ENCODE measurements at places on chromosomes 2 and 18.

DNA sequence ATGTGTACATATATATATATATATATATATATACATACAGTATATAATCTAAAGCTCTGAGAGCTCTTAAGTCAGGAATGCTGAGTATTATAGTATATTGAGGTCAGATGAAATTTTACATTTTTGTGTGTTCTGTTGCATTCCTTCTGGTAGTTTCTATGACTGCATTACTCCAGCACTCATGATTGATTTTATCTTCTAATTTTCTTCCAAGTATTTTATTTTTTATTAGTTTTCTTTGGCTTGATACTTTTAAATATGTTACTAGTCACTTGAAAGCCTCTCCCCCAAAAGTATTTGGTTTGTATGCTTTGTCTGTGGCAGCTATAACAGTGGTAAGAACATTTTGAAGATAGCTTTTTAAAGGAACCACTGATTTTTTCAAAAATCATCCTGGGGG is 25.0 kb downstream of the METTL21A start:
- DNase-seq: peak; percentile 63

- DNase-seq: no peak
These were observed 216.1 kb downstream of the ETAA1 start for GRCh38 chr2:67613227-67613626.

DNA sequence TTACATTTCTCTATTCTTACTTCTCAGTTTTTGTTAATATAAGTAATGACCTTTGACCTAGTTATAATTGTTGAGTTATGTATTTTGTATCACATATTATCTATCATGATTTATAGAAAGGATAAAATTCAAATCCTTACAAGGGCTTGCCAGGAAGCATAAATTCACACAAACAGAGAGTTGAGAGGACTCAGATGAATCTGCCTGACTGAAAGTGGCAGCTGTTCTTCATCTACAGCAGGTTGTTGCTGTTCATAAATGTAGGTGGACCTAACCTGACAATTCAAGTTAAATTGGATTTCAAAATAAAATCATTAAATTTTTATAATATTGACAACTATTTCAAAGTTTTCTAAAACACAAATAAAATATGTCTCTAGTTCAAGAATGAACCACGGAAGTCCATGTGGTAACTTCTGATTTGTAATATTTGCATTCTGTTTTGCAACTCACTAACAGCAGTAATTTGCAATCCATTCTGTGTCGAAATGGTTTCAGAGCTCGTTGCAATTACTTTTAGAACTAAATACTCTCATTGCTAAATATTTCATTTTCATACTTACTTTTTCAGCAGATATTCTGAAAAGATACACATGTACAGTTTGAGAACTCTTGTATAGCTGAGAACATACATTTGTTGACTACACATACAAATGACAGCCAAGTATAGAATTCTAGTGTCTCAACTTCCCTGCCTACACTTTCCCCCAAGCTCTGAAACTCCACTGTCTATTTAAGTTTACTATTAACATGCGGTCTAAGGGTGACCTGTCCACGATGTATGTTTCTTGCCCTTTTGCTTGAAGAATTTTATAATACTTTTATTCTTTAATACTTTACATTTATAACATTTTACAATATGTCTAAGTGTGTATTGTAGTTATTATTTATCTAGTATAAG is 25.7 kb downstream of the SCN7A start:
- DNase-seq: peak; percentile 20

DNA sequence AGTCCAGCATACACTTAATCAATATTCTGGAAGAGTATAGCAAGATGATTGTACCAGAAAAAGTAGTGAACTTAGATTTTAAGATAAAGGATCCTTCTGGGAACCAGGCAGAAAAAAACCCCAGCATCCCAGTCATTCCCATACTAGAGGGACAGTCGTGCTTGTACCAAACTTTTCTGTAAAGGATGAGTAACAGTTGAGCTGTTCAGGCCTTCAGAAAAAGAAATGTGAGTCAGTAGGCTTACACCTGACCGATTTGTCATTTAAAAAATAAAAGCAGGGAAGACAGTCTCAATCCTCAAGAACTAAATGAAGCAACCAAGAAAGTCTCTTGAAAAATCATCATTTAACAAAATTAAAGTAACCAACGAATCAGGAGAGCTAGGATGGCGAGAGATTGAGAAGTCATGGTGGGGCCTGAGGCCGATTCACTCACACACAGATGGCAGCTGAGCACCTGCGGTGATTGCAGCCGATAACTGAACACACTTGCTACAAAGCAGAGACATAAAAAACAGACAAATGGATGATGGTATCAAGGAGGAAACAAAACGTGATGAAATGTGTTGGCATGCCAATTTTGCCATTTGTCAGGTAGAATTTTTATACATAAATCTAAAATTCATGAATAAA is 170.0 kb upstream of the ALKAL2 start:
- no peak for DNase-seq

DNA sequence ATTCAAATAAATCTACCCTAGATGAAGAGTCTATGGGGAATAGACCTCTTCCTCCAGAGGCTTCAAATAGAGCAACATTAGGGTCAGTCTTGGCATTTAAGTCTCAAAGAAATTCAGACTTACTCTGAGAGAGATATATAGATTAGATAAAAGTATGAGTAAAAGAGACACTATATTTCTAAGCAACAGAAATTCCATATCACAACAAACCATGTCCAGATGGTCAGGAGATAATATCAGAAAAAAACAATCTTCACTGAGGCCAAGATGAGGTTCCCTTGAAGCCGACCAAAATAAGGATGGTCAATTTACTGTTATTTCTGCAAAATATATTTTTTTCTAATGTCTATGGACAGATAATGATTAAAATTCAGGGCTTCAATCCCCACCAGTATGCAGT is 89.1 kb upstream of the NOSTRIN start:
- no peak for DNase-seq

- no peak for DNase-seq
These were observed 167.4 kb downstream of the NCK2 start for GRCh38 chr2:105912081-105912480.

- DNase-seq: no peak
These were observed 20.6 kb downstream of the TMX3 start for GRCh38 chr18:68694316-68694715.

Measured in AG10803 (cell line).